ENCODE measurements at places on chromosomes 13 and 19. TPM values are rescaled to one million over a fixed set of nuclear protein-coding genes. Genes with fewer than 3 reads are reported as not detected.

The RGS9BP gene
- 1.1 TPM for total RNA-seq

- no peak for DNase-seq
Measured at GRCh38 chr13:27605610-27606200, 14.6 kb downstream of the LNX2 start.

DNA sequence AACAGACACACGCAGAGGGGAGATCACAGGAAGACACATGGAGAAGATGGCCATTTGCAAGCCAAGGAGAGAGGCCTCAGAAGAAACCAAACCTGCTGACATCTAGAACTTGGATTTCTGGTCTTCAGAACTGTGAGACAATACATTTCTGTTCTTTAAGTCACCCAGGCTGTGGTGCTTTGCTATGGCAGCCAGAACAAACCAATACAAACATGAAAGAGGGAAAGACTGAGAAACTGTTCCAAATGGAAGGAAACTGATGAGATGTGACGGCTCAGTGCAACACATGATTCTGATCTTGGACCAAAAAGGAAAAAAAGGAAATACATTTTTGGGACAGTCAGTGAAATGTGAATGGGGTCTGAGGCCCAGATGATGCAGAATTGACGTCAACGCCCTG lies 30.2 kb upstream of the SACS start:
- no peak for DNase-seq

GRCh38 chr13:47917022-47917574 lies 84.0 kb downstream of the SUCLA2 start:
- DNase-seq: no peak

DNA sequence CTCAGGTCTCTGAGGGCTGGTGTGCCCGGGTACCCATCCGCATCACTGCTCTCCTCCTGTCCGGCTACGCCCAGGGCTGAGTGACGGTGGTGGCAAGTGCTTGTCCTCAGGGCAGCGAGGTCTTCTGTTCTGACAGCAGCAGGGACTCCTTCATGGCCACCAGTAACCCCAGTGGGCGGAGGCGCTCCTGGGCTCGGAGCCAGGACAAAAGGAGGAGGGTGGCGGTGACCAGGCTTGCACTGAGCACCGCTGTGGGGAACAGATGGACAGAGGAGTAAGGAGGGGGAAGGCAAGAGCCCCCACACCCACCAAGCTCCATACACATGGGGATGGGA lies 5.8 kb downstream of the CD320 start:
- peak; percentile 32 for DNase-seq

DNA sequence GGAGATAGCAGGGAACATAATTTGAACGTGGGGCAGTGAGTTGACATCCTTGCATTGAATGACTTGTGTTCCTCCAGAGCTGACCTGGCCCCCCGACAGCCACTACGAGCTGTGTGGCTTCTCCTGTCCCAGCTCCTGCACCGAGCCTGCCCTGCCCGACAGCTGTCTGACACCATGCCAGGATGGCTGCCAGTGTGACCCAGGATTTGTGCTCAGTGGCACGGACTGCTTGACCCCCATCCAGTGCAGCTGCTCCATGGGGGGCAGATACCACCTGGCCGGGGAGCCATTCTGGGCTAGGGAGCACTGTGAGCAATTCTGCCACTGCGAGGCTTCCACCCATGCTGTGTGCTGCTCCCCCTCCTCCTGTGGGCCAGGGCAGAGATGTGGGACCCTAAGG lies 29.2 kb upstream of the FXYD3 start:
- no peak for DNase-seq

The PIAS4 gene
- 19.1 TPM for total RNA-seq

The PBX4 gene
- 13.3 TPM for total RNA-seq

GRCh38 chr19:14748601-14749000 lies 29.8 kb downstream of the ADGRE2 start:
- no peak for DNase-seq

The C19orf67 gene
- total RNA-seq: not detected

DNA sequence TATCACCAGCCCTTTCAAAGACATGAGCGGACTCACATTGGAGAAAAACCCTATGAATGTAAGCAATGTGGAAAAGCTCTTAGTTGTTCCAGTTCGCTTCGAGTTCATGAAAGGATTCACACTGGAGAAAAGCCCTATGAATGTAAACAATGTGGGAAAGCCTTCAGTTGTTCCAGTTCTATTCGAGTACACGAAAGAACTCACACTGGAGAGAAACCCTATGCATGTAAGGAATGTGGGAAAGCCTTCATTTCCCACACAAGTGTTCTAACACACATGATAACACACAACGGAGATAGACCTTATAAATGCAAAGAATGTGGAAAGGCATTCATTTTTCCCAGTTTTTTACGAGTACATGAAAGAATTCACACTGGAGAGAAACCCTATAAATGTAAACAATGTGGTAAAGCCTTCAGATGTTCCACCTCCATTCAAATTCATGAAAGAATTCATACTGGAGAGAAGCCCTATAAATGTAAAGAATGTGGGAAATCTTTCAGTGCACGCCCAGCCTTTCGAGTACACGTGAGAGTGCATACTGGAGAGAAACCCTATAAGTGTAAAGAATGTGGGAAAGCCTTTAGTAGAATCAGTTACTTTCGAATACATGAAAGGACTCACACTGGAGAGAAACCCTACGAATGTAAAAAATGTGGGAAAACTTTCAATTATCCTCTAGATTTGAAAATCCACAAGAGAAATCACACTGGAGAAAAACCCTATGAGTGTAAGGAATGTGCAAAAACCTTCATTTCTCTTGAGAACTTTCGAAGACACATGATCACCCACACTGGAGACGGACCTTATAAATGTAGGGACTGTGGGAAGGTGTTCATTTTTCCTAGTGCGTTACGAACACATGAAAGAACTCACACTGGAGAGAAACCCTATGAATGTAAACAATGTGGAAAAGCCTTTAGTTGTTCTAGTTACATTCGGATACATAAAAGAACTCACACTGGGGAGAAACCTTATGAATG lies 17.6 kb downstream of the ZNF791 start:
- DNase-seq: no peak

The CEACAM21 gene
- total RNA-seq: 2.4 TPM
